ENCODE measurements at places on chromosomes 16 and 17.
A peak's percentile ranks its signal among the peaks of the same experiment; 100 is the strongest.

GRCh38 chr17:65388911-65389310 lies 172.5 kb downstream of the AXIN2 start:
- no peaks in the 10 kb centered on the region for H3K27me3 ChIP-seq
- no peak overlapping the region for H3K27ac ChIP-seq
- DNase-seq = no peak
- no peaks in the 10 kb centered on the region for H3K36me3 ChIP-seq
- H3K4me1 ChIP-seq = no peaks in the 10 kb centered on the region
- H3K4me3 ChIP-seq = no peak overlapping the region

DNA sequence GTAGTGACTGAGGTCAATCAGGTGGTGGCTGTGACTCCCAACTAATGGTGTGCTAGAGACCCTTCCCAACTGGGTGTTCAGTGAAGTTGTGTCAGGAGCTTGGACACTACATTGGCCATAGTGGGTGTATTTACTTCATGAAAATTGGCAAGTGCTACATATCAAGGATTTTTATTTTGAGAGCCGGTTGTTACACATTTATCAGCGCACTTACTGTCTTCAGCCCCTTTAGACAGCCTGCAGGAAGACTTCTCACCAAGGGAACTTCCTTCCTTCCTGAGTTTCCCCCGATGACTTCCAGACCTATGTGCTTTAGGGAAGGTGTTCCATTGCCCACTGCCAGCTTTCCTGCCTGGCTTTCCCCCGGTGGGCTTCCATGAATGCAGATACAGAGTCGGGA lies 261.2 kb downstream of the CBLN1 start:
- no peaks in the 10 kb centered on the region for H3K4me1 ChIP-seq
- H3K27me3 ChIP-seq = no peaks in the 10 kb centered on the region
- no peak for DNase-seq
- no peak overlapping the region for H3K4me3 ChIP-seq
- H3K36me3 ChIP-seq = no peaks in the 10 kb centered on the region

GRCh38 chr17:49361129-49361901 lies 735 bp downstream of the ZNF652 start:
- no peaks in the 10 kb centered on the region for H3K4me1 ChIP-seq
- H3K27ac ChIP-seq = peak overlapping the region; percentile 94
- no peaks in the 10 kb centered on the region for H3K27me3 ChIP-seq
- DNase-seq = peak; percentile 26

- H3K4me1 ChIP-seq = no peaks in the 10 kb centered on the region
- H3K27ac ChIP-seq = no peak overlapping the region
- H3K36me3 ChIP-seq = no peaks in the 10 kb centered on the region
- no peak for DNase-seq
- H3K4me3 ChIP-seq = no peak overlapping the region
- H3K27me3 ChIP-seq = no peaks in the 10 kb centered on the region
These were observed 27.1 kb downstream of the PMP22 start for GRCh38 chr17:15238057-15238456.

All from uterus (tissue), 4 donors.